Activated naive CD8-positive, alpha-beta T cell treated with anti-CD3 and anti-CD28 coated beads, Interleukin-2, amount 10 ng/mL, durations not matched to agents 7 days and 5 days (primary cell): ENCODE measurements at places on chromosomes 7 and 10. TPM values are rescaled to one million over a fixed set of nuclear protein-coding genes. Genes with fewer than 3 reads are reported as not detected.

Gene CYP2C19
- not detected for total RNA-seq

Gene MAT1A
- total RNA-seq = not detected

Gene PTF1A
- total RNA-seq = not detected

Gene GALNT17
- total RNA-seq = not detected

Gene C7orf57
- total RNA-seq = 0.40 TPM

Gene PILRA
- total RNA-seq = 4.1 TPM

Gene SPDYE2
- total RNA-seq = 0.28 TPM
